ENCODE measurements at places on chromosomes 13 and 19.

- no peak overlapping the region for H3K4me3 ChIP-seq
- no peak for DNase-seq
- no peaks in the 10 kb centered on the region for H3K36me3 ChIP-seq
- H3K4me1 ChIP-seq, result no peaks in the 10 kb centered on the region
Observed at GRCh38 chr13:46871557-46871956, 25.3 kb downstream of the HTR2A start.

DNA sequence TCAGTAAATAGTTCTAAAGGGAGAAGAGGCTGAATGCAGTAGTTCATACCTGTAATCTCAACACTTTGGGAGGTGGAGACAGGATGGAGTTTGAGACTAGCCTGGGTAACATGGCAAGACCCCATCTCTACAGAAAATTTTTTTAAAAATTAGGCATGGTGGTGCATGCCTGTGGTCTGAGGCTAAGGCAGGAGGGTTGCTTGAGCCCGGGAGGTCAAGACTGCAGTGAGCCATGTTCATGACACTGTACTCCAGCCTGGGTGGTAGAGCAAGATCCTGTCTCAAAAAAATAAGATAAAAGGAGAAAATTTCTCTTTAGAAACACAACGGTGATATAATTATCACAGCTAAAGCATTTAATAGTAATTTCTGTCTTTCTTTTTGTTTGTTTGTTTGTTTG lies 57.1 kb downstream of the SIPA1L3 start:
- H3K27ac ChIP-seq, result no peak overlapping the region
- no peak overlapping the region for H3K4me3 ChIP-seq
- H3K27me3 ChIP-seq, result no peaks in the 10 kb centered on the region
- DNase-seq, result no peak
- H3K4me1 ChIP-seq, result peaks cover 13% of the 10 kb centered on the region

- H3K36me3 ChIP-seq, result no peaks in the 10 kb centered on the region
- H3K27me3 ChIP-seq, result no peaks in the 10 kb centered on the region
- no peak for DNase-seq
- no peaks in the 10 kb centered on the region for H3K4me1 ChIP-seq
Observed at GRCh38 chr19:57850553-57851017, 926 bp downstream of the ZNF587 start.

DNA sequence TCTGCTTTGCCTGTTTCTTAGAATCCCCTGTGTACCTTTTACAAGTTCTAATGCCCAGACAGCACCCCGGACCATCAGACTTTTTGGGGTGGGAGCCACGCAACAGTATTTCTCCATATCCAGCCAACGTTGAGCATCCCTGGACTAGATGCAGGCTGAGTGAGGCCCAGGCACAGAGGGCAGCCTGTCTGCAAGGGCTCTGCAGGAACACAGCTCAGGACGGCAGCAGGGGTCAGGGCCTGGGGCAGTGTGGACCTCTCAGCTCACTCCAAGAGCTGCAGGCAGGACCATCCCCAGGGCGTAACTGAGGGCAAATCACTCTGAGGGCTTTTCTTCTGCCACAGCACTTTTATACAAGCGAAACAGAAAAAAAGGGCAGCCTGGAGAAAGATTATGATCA lies 95.8 kb downstream of the DNAJC15 start:
- no peak overlapping the region for H3K4me3 ChIP-seq
- H3K36me3 ChIP-seq, result no peaks in the 10 kb centered on the region
- DNase-seq, result no peak

GRCh38 chr13:47747901-47748300 lies 253.2 kb downstream of the SUCLA2 start:
- no peak for DNase-seq
- H3K4me1 ChIP-seq, result no peaks in the 10 kb centered on the region
- no peaks in the 10 kb centered on the region for H3K36me3 ChIP-seq
- H3K27ac ChIP-seq, result no peak overlapping the region
- no peak overlapping the region for H3K4me3 ChIP-seq

DNA sequence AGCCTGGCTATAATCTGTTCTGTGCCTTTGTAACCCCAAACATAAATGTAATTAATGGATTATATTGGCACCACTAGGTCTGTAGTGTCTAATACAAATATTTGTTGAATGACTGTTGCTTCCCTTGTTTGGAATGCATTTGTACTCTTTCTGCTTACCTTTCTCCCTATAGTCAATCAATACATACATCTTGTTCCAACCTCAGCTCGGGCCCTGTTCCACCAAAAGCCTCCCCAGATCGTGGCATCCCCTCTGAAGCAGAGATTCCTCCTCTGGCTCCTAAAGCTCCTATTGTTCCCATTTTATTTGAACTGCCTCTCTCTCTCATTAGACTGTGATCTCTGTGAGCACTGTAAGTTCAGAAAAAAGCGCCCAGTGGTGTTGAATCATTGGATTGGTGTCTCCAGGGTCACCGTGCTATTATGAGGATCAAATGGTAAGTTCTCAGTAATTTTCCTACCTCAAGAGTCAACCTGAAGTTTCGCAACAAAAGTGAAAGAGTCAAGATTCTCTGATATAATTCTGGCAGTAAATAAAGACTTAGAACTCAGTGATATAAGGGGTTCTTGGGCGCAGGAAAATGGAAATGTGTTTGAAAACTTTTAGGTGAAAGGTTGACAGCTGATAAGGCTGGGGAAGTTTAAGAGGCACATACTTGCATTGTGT lies 151.5 kb downstream of the KLF5 start:
- DNase-seq, result no peak
- no peaks in the 10 kb centered on the region for H3K4me1 ChIP-seq
- no peaks in the 10 kb centered on the region for H3K36me3 ChIP-seq
- H3K27me3 ChIP-seq, result no peaks in the 10 kb centered on the region
- H3K4me3 ChIP-seq, result no peak overlapping the region

GRCh38 chr13:108269601-108270328 lies at the start of gene TNFSF13B:
Gene TNFSF13B (plus strand): TSS chr13:108269718. CDS start chr13:108269896, 178 bp downstream.
- peak; percentile 35 for DNase-seq
- H3K27ac ChIP-seq, result peak within 1 kb of the TSS; percentile 13
- no peaks in the 10 kb centered on the region for H3K27me3 ChIP-seq
- H3K4me3 ChIP-seq, result peak within 1 kb of the TSS; percentile 55

DNA sequence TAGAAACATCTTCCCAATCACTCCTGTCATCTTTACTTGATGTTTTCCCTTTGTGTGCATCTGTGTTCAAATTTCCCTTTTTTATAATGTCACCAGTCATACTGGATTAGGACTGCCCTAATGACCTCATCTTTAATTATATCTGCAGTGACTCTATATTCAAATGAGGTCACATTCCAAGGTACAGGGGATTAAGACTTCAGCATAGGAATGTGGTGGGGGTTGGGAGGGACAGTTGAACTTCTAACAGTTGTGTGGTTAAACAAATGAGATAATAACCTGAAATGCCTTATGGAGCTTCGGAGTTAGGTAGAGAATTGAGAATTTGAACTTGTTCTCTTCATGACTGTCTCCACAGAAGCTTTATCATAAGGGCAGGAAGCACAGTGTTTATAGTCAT lies 23.0 kb downstream of the PAN3 start:
- peaks cover 5% of the 10 kb centered on the region for H3K4me1 ChIP-seq
- H3K27ac ChIP-seq, result no peak overlapping the region
- no peaks in the 10 kb centered on the region for H3K27me3 ChIP-seq
- H3K36me3 ChIP-seq, result no peaks in the 10 kb centered on the region
- no peak overlapping the region for H3K4me3 ChIP-seq

DNA sequence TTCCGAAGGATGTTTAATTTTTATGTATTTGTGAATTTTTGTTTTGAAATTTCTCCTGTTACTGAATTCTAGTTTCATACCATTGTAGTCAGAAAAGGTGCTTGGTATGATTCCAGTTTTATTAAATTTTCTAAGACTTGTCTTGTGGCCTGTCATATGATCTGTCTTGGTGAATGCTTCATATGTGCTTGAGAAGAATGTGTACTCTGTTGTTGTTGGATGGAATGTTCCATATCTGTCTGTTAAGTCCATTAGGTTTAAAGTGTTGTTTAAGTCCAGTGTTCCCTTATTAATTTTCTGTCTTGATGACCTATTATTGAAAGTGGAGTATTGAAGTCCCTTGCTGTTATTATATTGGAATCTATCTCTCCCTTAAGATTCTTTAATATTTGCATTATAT lies 273.9 kb downstream of the ATP8A2 start:
- no peak overlapping the region for H3K27ac ChIP-seq
- H3K4me1 ChIP-seq, result no peaks in the 10 kb centered on the region
- DNase-seq, result no peak

DNA sequence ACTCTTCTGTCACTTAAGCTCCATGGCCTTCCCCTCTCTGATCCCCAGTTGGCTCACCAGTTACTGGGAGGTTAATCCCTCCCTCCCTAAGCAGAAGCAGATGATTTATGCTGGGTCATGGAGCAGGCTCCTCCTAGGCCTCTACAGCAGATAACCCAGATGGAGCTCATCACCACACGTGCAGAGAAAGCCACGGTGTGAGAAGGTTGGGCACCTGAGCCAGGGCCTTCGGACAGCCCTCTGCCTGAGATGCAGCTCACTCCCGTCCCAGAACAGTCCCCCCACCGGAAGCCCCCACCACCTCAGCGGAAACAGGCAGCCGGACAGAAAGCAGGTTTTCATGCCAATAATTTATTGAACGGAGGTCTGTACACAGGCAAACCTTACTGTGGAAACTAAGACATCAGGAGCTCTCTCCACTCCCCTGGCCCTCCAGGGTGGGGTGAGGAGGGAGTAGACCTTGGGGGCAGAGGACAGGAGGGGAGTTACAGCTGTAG lies 9.8 kb downstream of the ZNF526 start:
- no peak overlapping the region for H3K27ac ChIP-seq
- no peak overlapping the region for H3K4me3 ChIP-seq
- no peak for DNase-seq
- no peaks in the 10 kb centered on the region for H3K27me3 ChIP-seq
- H3K36me3 ChIP-seq, result peaks cover 36% of the 10 kb centered on the region

DNA sequence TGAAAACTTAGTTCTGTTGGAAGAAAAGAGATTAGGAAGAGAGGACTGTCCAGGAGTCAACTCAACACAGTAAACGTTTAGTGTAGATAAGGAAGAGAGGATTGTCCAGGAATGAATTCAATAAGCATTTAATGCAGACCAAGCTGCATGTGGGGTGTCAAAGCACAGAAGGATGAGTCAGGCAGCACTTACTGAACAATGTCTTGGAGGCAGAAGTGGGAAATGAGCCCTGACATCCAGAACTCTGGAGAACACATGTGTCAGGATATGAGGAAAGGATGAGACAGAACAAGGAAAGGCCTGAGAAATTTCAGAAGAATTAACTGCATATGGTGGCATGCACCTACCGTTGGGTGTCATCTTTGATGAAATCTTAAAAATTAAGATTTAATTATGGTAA lies 429.2 kb upstream of the HTR2A start:
- H3K4me3 ChIP-seq, result no peak overlapping the region
- H3K36me3 ChIP-seq, result no peaks in the 10 kb centered on the region
- no peaks in the 10 kb centered on the region for H3K27me3 ChIP-seq
- no peak for DNase-seq
- H3K27ac ChIP-seq, result no peak overlapping the region
- no peaks in the 10 kb centered on the region for H3K4me1 ChIP-seq

Data from kidney (tissue), 22 donors.